ENCODE measurements at places on chromosomes 7 and 10.

GRCh38 chr10:123742751-123743440 is 76.7 kb downstream of the GPR26 start:
- DNase-seq = no peak

DNA sequence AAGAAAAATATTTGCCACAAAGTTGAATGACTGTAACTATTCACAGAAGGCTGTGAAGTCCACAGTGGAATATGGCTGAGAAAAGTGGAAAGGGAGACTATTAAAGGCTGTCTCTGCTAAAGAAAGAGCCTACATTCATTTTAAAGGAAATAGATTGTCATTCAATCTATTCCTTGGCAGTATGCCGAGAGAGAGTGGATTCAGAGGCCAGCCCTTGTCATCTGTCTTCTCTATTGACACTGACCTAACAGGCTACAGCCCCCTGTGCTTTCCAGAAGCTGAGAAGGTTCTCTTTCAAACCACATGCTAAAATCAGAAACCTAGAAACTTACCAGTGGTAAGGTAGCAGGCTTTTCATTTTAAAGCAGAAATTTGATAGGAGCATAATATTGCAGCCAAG is 12.1 kb downstream of the ODAD2 start:
- no peak for DNase-seq

- DNase-seq = no peak
Observed at GRCh38 chr10:123787566-123787965, 104.0 kb downstream of the CPXM2 start.

DNA sequence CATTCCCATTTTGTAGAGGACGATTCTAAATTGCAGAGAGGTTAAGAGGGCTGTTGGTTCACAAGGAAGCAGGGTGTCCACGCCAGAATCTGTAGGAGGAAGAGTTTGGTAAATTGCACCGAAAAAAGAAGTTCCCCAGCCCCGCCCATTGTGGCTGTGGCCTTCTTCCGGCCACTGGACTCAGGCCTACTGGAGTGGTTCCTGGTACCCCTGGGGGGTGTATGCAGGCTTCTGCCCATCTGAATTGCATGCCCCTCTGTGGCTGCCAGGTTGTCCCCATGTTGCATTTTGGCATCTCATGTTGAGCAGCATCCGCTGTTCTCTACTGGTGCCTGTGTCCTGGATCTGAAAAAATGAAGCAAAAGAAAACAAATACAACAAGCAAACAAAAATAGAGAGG is 234.2 kb downstream of the WDR11 start:
- no peak for DNase-seq

GRCh38 chr7:30647589-30648364 is 34.5 kb downstream of the CRHR2 start:
- DNase-seq = no peak

- DNase-seq = no peak
Observed at GRCh38 chr7:31986878-31987518, 83.2 kb downstream of the PDE1C start.

DNA sequence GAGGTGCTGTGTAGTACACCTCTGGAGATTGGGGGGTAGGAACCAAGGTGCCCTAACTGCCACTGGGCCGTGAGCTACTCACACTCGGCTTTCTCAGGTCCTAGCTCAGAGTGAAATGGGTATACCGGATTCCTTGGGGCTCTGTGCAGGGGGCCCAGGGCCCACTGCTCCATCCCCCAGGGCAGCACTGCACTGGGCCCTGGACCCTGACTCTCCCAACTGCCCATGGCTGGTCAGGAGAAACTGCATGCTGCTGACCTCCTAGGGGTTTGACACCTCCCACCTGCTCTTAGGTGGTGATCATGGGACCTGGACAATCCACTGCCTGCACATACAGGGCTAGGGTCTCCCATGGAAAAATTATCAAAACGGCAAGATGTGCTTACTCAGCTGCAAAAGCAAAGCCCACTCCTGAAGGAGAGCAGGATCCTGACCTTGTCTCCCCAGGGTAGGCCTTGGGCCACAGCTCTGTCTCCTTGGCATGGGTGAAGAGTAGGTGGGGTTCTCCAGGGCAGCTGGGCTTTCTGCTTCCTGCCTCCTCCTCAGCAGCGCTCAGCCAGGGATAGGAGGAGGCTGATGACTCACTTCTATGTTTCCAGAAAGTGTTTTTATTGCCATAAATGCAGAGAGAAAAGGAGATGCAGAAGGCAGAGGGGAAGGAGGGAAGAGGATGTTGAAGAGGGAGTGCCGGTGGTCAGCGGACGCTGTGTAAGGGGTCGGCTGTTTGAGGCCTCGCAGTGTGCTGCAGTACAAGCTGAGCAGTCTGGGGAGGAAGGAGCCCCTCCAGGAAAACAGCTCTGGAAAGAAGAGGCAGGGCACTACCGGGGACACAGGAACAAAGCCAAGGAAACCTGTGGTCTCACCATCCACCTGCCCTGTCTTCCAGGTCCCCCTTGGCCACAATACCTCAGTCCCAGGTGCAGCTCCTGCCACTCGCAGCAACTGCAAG is 107.8 kb downstream of the ARHGAP22 start:
- DNase-seq = no peak

DNA sequence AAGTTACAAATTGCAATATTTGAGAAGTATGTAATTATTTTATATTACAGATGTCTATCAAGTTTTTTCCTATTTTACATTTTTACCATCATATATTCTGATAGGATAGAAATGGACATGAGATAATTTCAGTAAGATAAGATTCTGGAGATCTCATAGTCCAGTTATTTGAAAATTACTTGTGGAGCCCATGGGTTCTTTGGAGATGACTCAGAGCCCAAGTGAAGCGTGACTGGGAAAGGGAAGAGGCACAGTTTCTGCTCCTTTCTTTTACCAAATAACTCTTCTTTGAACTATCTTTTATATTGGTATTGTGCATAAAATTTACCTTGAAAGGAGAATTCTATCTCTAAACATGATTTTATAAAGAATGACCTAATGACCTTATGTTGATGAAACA is 2.4 kb downstream of the CD36 start:
- DNase-seq = no peak

DNA sequence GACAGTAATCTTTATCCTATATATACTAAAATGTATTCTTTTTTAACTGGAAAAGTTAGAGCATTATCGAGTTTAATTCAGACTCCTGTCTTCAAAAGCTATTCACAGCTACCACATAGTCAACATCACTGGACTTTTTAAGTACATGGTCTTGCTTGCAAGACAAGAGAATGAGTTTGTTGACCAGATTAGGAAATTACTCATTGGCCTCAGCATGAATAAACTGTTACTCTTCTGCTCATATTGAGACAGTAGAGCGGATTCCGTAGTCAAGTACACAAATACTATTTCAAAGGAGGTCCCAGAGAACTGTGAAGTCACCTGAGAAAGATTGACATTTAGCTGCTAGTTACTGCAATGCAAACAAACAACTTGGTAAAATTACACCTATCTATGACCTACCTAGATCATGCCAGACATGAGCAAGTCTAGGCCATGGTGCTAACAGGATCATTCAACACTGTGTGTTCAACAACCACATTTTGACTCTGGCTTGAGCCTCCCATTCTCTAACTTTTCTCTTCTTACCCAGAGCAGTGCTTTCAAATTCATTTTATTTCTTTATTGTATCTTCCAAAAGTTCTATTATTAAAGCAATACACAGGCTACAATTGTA is 280.9 kb downstream of the NEBL start:
- no peak for DNase-seq

DNA sequence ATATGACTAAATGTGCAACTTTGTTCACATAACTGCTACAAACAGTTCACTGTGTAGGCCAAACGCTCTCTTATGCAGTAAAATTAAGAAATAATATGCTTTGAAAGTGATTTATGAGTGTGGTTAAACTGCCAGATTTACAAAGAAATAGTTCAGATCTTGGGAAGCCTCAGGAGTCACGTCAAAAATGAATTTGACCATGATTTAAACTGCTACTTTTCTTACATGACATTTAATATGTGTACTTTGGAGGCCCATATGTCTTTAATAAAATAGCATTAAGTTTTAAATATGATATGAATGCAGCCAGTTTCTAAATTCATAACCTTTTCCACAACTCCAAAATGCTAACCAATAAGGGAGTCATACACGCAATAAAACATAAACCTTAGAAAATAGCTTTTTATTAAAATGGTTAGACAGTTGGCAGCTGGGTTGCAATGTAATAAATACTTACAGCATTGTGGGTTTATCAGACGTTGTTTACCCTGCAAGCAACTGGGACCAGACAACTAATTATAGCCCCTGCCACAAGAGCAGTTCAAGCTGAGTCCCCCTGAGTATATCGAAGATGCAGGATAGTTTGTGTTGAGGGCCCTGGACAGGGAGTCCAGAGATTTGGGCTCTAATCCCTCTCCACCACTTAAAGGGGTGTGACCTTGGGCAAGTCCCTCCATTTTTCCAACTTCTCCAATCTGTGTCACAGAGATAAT is 640.4 kb downstream of the LRMDA start:
- no peak for DNase-seq
